ENCODE measurements at places on chromosomes 5 and 9.

DNA sequence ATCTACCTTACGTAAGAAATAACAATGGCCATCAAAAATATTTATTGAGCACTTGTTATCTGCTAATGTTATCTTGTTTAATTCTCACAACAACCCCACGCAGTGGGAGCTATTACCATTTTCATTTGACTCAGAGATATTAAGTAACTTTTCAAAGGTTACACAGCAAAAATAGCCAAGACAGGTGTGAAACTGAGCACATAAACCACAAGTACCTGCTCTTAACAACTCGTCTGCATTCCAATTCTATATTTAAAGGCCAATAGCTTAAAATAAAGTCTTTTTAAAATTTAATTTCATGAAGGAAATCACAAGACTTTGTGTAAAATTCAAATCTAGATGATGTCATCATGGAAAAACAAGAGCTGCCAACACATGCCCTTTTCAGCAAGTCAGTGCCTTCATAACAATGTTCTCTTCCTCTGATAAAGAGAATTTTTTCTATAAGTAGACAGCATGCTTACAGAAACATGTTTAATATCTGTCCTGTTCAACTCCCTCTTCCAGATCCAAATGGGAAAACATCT is 111.6 kb downstream of the MED10 start:
- no peak for DNase-seq

- no peak for DNase-seq
Observed at GRCh38 chr5:71948206-71948605, 159.1 kb upstream of the MAP1B start.

GRCh38 chr5:94693043-94693822 is 74.8 kb downstream of the SLF1 start:
- DNase-seq: no peak

GRCh38 chr5:66828548-66829357 is 232.6 kb downstream of the MAST4 start:
- DNase-seq: peak; percentile 11

- DNase-seq: no peak
Observed at GRCh38 chr5:79890119-79890929, 100.7 kb downstream of the MTX3 start.

DNA sequence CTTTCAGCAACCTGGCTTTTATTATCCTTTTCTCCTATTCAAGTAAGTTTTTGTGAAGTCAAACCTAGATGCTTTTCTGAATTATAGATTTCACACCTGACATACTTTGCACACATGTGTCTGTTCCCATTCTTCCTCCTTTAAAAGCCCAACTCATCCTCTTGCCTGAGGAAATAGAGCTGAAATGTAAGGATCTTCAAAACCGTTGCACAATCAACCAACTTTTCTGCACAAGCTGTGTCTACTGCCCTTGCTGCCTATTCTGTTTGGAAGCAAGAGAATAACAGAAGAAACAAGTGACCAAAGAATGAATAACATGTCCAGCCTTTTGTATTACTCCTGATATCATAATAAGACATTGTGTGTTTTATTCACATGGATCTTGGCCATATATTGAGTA is 95.1 kb upstream of the ITGA1 start:
- no peak for DNase-seq

- DNase-seq: no peak
Observed at GRCh38 chr9:137064027-137064879, 6.1 kb downstream of the SAPCD2 start.

GRCh38 chr5:32135086-32135485 is 39.0 kb downstream of the GOLPH3 start:
- DNase-seq: no peak

GRCh38 chr9:16459421-16460148 is 410.9 kb downstream of the BNC2 start:
- no peak for DNase-seq

GRCh38 chr9:134624621-134625181 is 16.9 kb upstream of the COL5A1 start:
- no peak for DNase-seq

DNA sequence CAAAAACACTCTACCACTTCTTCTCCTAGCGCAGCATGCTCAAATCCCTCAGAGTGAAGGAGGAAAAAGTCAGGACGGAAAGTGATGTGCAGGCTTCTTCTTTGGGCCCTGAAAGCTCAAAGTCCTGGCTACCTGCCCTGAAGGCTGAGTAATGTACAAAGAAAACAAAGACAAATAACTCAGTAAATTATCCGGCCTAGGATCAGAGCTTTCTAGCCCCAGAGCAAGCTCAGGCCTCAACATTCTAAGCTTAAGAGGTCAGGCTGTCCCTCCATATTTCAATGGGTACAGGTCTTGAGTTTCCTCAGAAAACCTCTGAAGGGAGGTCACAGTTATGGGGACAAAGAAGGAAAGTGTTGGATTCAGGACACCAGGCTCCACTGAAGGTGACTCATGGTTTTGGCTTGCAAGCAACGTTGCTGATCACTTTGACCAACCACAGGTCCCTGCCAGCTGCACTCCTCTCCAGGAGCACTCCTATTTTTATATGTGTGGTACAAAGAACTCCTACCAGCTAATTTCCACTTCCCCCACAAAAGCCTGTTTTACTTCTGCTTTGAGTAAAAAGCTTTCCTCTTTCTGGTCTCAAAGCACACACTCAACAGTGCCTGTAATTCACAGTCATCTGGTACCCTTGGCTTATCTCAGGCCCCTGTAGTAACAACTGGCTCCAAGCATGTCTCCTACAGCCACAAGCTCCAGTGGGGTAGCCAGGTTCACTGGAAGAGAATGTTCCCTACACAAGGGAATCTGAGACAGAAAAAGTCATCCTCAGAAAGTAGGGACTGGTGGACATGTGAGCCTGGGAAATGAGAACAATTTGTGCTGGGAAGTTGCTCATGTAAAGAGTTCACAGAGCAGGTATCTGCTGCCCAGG is 115.7 kb downstream of the UGCG start:
- DNase-seq: no peak

GRCh38 chr5:93791518-93791972 is 50.1 kb upstream of the POU5F2 start:
- DNase-seq: no peak

Data from stimulated activated CD8-positive, alpha-beta memory T cell treated with anti-CD3 and anti-CD28 coated beads, Interleukin-2, amount 100 ng/mL, for 1 hour (primary cell).